B cell (primary cell): ENCODE measurements at places on chromosomes 4 and X. TPM values are rescaled to one million over a fixed set of nuclear protein-coding genes. Genes with fewer than 3 reads are reported as not detected.
A peak's percentile ranks its signal among the peaks of the same experiment; 100 is the strongest.

Gene DKC1
- total RNA-seq: 73.5 and 84.2 TPM in 2 replicates

Gene SOD3
- total RNA-seq: not detected in 2 replicates

Gene NLGN4X
- 0.34 TPM in 1 of 2 replicates, not detected in the other for total RNA-seq

Gene GPR50
- not detected in 2 replicates for total RNA-seq

Gene HHIP
- 0.39 TPM in 1 of 2 replicates, not detected in the other for total RNA-seq

- peak; percentile 83 for DNase-seq
- H3K27ac ChIP-seq: peak overlapping the region; percentile 71
Observed at GRCh38 chr4:1579001-1579900, 104.9 kb downstream of the FAM53A start.

GRCh38 chr4:67437974-67438713 is 107.2 kb downstream of the CENPC start:
- H3K27ac ChIP-seq: no peak overlapping the region
- no peaks in the 10 kb centered on the region for H3K27me3 ChIP-seq
- no peak for DNase-seq
- H3K36me3 ChIP-seq: no peaks in the 10 kb centered on the region
- no peak overlapping the region for H3K4me3 ChIP-seq
- no peaks in the 10 kb centered on the region for H3K4me1 ChIP-seq

GRCh38 chrX:3728454-3728853 is 15.0 kb upstream of the PRKX start:
- H3K27ac ChIP-seq: no peak overlapping the region
- H3K27me3 ChIP-seq: no peaks in the 10 kb centered on the region
- H3K36me3 ChIP-seq: no peaks in the 10 kb centered on the region
- no peaks in the 10 kb centered on the region for H3K4me1 ChIP-seq
- no peak overlapping the region for H3K4me3 ChIP-seq

- no peak for DNase-seq
- H3K27me3 ChIP-seq: no peaks in the 10 kb centered on the region
- H3K27ac ChIP-seq: no peak overlapping the region
- H3K4me1 ChIP-seq: peaks cover 3% of the 10 kb centered on the region
Observed at GRCh38 chrX:97524340-97524739, 640.6 kb downstream of the RPA4 start.

GRCh38 chr4:13921805-13922204 is 294.3 kb upstream of the BOD1L1 start:
- H3K27ac ChIP-seq: no peak overlapping the region
- H3K27me3 ChIP-seq: no peaks in the 10 kb centered on the region
- no peak for DNase-seq
- no peaks in the 10 kb centered on the region for H3K36me3 ChIP-seq

- no peaks in the 10 kb centered on the region for H3K27me3 ChIP-seq
- H3K4me1 ChIP-seq: no peaks in the 10 kb centered on the region
- no peak overlapping the region for H3K4me3 ChIP-seq
- H3K36me3 ChIP-seq: no peaks in the 10 kb centered on the region
- H3K27ac ChIP-seq: no peak overlapping the region
- DNase-seq: no peak
Observed at GRCh38 chr4:54268151-54268550, 39.1 kb downstream of the PDGFRA start.

- no peak overlapping the region for H3K4me3 ChIP-seq
- no peaks in the 10 kb centered on the region for H3K27me3 ChIP-seq
- H3K36me3 ChIP-seq: no peaks in the 10 kb centered on the region
- peak; percentile 68 for DNase-seq
Observed at GRCh38 chr4:26873391-26874026, 12.9 kb downstream of the STIM2 start.

GRCh38 chrX:47278691-47279090 is 45.9 kb downstream of the USP11 start:
- H3K27me3 ChIP-seq: no peaks in the 10 kb centered on the region
- H3K4me1 ChIP-seq: no peaks in the 10 kb centered on the region
- H3K27ac ChIP-seq: no peak overlapping the region
- DNase-seq: no peak

- H3K4me3 ChIP-seq: no peak overlapping the region
- peaks cover 7% of the 10 kb centered on the region for H3K36me3 ChIP-seq
- no peaks in the 10 kb centered on the region for H3K27me3 ChIP-seq
- no peak overlapping the region for H3K27ac ChIP-seq
Observed at GRCh38 chr4:101065935-101066485, 281.3 kb downstream of the PPP3CA start.

GRCh38 chrX:23797371-23798128 is 14.6 kb downstream of the SAT1 start:
- DNase-seq: no peak
- H3K27ac ChIP-seq: no peak overlapping the region
- no peak overlapping the region for H3K4me3 ChIP-seq
- H3K36me3 ChIP-seq: no peaks in the 10 kb centered on the region
- no peaks in the 10 kb centered on the region for H3K27me3 ChIP-seq
- peaks cover 3% of the 10 kb centered on the region for H3K4me1 ChIP-seq

DNA sequence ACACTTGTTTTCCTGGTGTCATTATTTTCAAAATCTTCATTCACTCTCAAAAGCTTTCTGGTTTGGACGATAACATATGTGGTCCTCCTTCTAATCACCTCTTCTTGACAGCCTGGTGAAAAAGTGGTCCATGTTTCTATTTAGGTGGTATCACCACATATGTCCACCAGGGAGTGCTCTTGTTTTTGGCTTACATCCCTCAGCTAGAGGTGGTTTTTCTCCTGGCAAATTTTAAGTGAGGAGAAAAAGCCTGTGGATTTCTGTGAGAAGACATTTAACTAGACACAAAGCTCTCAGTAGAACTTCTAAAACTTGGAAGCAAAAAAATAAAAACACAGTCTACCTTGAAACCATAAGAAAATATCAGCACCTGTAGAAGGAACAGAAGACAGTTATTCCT is 58.0 kb upstream of the FRMPD4 start:
- H3K36me3 ChIP-seq: no peaks in the 10 kb centered on the region
- no peaks in the 10 kb centered on the region for H3K27me3 ChIP-seq

GRCh38 chr4:149166365-149166764 is 649.3 kb downstream of the IQCM start:
- H3K4me1 ChIP-seq: no peaks in the 10 kb centered on the region
- no peaks in the 10 kb centered on the region for H3K27me3 ChIP-seq
- no peak overlapping the region for H3K27ac ChIP-seq
- H3K4me3 ChIP-seq: no peak overlapping the region
